NCI-H1105 treated with DMSO at 0.1 percent for 48 hours (cell line): ENCODE measurements at places on chromosomes 3 and 15.
A peak's percentile ranks its signal among the peaks of the same experiment; 100 is the strongest.

GRCh38 chr15:100595964-100596363, 6.0 kb downstream of the LINS1 start:
- no peak for DNase-seq

DNA sequence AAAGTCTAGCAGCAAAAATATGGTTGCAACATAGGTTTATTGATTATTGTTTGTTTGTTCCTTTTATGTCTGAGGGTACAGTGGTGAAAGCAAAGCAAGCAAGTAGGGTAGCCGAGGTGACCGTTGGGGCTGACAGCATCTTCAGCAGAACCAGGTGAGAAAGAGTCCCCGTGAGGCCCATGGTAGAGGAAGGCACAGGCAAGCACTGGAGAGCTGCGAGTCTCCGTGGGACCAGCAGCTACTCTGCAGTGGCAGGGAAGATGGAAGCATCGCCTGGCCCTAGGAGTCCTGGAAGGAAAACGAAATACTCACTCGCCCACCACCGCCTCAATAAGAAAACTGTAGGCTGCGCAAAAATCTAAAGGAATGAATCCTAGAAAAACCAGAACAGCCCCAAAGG, 25.3 kb upstream of the GABRA5 start:
- no peak for DNase-seq

- DNase-seq: no peak
These were observed 15.8 kb upstream of the CASR start for GRCh38 chr3:122167630-122168029.

GRCh38 chr3:138432576-138433240, 1.7 kb upstream of the ESYT3 start:
- DNase-seq: no peak

GRCh38 chr3:87973906-87974305, 84.9 kb downstream of the CGGBP1 start:
- DNase-seq: no peak

DNA sequence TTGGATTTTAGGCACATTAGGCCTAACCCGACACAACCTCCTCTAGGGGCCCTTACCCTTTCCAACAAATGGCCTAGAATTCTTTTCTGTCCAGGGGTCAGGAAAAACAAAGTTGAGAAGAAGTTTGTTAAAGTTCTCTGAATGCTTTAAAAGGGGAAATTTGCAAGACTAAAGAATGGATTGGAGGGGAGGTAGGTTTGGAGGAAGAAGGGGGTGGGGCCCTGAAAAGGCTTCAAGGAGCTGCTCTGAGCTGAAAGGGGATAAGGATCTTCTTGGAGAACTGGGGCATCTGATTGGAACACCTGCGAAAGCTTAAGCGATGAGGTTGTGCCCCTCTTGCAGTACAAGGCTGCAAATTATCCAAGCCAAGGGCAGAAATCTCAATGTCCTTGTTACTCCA, 3.9 kb upstream of the SENP2 start:
- DNase-seq: no peak

DNA sequence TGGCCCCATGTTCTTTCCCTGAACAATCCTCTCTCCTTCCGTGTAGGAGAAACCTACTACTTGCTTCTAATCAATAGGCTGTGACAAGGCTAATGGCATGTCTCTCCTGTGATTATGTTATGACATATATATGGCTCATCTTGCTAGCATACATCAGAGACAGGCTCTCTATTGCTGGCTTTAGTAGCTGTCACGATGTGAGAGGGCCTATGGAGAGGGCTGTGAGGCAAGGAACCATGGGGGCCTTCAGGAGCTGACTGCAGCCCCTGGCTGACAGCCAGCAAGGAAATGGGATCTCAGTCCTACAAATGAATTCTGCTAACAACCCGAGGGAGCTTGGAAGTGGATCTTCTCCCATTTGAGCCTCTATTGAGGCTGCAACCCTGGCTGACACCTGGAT, 96.3 kb downstream of the EOMES start:
- no peak for DNase-seq

DNA sequence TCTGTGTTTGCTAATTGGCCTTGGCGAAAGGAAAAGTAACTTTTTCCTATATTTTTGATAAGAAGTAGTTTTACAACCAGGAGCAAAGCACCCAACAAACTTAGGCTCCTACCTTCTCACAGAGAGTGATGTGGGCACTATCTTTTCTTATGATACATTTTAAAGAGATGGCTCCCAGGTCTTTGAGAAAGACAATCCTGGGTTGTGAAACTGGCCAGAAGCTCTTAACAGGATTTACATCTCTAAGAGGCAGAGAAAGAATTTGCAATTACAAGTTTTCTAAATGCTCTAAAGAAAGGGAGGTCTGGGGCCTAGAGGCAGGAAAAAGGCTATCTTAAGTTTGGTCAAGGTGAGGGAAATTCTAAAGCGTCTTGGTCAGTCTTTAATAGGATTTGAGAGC, 609.7 kb downstream of the VGLL3 start:
- no peak for DNase-seq

DNA sequence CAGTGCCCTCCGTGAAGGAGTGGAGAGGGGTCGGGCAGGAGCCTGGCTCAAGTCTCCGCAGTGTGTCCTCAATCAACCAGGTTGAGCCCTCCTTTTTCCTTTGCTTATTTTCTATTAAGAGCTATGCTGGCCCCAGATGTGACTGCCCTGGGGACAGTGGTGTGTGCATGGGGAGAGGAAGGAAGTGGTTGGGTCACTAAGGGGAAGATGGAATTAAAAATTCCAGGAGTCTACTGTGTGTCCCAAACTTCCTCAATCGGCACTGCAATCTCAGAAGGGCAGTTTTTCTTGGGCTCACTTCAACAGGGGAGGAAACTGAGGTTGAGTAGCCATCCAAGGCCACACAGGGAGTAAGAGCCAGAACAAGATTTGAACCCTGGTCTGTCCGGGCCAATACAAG, 13.7 kb upstream of the GRIP2 start:
- no peak for DNase-seq

DNA sequence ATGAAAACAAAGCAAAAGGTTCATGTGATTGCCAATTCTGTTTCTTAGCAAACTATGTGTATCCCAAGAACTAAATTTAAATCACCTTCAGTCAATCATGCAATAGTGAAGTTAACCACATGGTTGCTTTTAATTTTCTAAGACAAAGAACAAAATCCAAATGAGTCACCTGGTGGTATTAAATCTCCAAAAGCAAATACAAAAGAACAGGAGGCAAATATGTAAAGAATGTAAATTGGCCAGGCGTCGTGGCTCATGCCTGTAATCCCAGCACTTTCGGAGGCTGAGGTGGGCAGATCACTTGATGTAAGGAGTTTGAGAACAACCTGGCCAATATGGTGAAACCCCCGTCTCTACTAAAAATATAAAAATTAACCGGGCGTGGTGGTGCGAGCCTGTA, 54.2 kb upstream of the PIK3R4 start:
- DNase-seq: no peak

GRCh38 chr3:156416846-156417558, 137.9 kb downstream of the SSR3 start:
- no peak for DNase-seq

GRCh38 chr3:174859114-174859735, at the start of gene NAALADL2:
Gene NAALADL2 (plus strand): TSS chr3:174859334.
- DNase-seq: peak; percentile 72

DNA sequence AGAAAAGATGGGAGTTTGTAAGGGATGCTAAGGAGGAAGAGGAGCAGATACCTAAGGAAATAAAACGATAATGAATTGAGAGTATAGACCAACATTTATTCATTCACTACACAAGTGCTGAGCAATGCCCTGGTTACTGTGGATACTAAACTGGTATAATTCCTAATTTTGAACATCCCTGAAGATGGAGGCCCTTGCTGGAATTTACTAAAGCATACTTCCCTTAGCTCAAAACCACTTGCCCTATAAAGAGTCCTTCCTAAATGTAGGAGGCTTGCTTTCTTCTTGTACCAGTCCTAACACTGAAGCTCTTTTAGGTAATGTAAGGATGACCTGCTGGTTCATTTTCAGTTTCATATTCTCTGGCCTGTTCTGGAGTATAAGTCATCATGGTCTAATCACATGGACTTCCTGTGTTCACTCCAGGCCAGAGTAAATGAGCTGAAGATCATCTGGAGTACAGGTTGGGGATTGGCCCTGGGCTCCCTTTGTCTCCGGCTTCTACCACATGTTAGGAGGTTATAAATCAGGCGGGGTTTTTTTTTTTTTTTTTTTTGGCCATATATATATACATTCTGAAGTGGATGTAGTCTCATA, 40.1 kb upstream of the MTMR10 start:
- no peak for DNase-seq

DNA sequence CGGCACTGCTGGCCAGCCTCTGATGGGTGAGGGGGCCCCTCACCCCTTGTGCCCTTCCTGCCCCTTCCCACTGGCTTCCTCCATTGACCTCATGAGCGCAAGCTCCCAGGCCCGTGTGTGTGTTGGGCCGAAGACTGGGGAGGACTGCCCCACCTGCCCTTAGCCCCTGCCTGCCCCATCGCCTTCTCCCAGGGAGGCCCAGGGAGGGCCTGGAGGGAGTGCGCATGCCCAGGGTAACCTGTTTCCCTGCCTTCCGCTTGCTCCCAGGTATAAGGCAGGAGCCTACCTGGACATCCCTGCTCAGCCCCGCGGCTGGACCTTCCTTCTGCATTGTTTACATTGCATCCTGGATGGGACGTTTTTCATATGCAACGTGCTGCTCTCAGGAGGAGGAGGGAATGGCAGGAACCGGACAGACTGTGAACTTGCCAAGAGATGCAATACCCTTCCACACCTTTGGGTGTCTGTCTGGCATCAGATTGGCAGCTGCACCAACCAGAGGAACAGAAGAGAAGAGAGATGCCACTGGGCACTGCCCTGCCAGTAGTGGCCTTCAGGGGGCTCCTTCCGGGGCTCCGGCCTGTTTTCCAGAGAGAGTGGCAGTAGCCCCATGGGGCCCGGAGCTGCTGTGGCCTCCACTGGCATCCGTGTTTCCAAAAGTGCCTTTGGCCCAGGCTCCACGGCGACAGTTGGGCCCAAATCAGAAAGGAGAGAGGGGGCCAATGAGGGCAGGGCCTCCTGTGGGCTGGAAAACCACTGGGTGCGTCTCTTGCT, 8.8 kb downstream of the DLL4 start:
- no peak for DNase-seq

- no peak for DNase-seq
These were observed 69.8 kb downstream of the CD200R1L start for GRCh38 chr3:112776836-112777235.

GRCh38 chr3:10419637-10420232, 85.7 kb downstream of the ATP2B2 start:
- DNase-seq: no peak

DNA sequence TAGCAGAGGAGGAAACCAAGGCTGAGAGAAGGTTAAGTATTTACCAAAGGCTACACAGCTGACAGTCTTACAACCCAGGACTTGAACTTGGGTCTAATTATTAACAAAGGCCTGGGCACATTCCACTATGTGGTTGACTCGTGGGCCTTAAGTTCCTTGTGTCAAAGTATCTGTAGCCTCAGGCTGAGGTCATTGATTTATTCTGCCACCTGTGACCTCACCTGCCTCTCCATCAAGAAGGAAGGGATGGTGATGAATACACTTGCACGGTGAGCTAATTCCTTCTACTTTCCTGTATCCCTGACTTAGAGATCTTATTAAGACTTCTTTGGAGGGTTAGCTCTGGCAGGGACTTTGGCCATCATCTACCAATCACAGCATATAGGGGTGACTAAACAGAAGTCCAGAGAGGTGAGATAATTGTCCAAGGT, 19.9 kb upstream of the LRRC58 start:
- DNase-seq: no peak

DNA sequence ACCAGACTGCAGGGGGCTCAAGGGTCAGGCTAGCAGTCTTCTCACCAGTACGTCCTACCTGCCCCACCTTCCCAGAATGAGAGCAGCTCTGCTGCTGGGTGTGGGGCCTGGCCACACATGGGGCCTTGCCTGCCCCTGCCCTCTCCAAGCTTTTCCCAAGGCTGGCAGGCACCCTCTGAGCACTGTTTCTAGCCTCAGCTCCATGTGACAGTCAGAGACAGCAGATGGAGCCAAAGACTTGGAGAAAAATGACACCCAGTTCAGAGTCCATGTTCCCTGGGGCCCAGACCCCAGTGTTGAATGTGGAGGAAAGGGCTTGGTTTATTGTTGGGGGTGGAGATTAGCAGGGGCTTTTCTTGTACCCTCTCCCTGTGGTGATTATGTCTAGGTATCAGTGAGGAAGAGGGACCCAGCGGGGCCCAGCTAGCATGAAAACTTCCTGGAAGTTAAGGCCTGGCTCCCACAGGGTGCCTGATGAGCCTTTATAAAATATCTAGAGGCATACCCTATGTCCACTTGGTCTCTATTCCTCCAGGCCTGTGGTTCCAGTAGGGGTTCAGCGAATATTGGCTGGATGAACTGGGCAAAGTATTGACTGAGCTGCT, 153.8 kb downstream of the EEFSEC start:
- DNase-seq: no peak

GRCh38 chr15:29669823-29670222, 152.4 kb downstream of the TJP1 start:
- DNase-seq: no peak

DNA sequence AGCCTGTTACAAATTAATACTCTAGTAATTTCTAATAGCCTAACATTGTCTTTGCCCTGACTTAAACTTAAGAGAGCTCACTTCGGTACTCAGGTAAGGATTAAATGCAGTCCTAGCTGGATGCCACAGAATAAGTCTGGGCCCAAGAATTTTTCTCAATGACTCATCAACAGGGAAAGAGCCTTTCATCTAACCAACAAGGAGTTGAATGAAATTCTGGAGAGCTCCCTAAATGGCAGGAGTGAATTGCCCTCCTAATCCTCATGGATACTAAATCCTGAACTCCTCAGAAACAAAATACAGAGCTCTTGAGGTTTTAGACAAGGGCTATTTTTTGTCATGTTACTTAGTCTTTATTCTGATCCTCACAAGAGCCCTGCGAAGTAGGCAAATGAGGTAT, 159.5 kb downstream of the PLCH1 start:
- DNase-seq: no peak

DNA sequence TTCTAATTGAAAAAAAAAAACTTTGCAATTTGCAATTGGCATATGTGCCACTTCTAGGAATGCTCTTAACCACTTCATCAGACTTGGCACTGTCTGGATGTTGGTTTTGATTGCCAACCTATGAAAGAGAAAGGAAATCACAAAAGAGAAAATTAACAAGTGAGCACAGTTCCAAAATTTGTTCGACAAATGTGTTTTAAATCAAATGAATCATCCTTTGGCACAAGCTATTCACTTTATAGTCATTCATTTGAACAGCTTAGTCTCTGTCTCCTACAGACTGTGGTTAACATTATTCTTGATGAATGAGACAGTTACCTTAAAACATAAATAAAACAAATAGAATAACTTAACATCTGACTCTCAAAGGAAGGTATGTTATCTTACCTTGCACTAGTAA, 265.0 kb downstream of the EPHA3 start:
- DNase-seq: peak; percentile 42

DNA sequence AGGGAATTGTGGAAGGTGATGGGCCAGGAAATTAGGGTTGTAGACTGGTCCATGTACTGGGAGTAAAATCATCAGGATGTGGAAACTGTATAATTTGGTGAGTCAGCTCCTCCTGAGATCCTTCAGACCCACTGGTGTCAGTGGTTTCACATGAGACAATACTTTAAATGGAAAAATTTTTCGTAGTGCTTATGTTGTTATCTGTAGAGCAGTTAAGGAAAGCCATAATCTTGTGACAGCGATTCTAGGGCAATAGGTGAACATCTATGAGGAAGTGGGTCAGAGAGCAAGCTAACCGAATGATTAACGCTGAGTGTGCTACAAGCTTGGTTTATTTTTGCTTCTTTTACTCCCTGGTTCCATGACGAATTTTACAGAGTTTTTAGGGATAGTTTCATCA, 200.6 kb downstream of the CADM2 start:
- DNase-seq: no peak
